Bronchial epithelial cell (primary cell): ENCODE measurements at places on chromosomes 4 and X.

- DNase-seq: no peak
Observed at GRCh38 chr4:114229706-114230105, 250.3 kb upstream of the ARSJ start.

DNA sequence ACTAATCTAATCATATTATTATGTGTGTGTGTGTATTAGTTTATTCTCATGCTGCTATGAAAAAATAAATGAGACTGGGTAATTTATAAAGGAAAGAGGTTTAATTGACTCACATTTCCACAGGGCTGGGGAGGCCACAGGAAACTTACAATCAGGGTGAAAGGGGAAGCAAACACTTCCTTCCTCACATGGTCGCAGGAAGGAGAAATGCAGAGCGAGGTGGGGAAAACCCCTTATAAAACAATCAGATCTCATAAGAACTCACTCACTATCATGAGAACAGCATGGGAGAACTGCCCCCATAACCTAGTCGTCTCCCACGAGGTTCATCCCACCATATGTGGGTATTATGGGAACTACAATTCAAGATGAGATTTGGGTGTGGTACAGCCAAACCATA is 190.9 kb upstream of the TAPT1 start:
- DNase-seq: no peak

DNA sequence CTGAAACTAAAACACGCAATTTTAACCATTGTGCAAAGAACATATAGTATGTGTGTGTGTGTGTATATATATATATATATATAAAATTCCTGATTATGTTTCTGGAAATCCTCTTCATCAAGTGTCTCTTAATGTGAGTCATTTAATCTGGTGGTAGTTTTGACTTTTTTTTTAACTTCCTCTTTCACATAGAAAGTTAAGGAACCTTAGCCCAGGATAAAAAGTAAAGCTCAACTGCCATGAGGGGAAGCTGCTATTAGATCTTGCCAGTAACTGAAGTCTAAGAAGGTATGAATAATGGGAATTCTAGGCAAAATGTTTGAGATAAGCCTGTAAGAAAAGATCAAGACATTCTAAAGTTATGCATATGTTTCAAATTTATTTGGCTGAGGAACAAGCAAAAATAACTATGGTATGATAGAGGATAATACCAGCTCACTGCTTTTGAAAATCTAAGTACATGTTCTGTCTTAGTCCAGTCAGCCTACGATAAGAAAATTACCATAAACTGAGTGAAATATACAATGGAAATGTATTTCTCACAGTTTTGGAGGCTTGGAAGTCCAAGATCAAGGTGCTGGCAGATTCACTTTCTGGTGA is 757.0 kb downstream of the TRAM1L1 start:
- DNase-seq: no peak

GRCh38 chr4:105895583-105896460 is 551 bp downstream of the NPNT start:
- peak; percentile 49 for DNase-seq

GRCh38 chr4:15906020-15906443 is 32.5 kb downstream of the FGFBP1 start:
- peak; percentile 99 for DNase-seq

- peak; percentile 92 for DNase-seq
Observed at GRCh38 chr4:57148831-57149505, 38.8 kb upstream of the IGFBP7 start.

DNA sequence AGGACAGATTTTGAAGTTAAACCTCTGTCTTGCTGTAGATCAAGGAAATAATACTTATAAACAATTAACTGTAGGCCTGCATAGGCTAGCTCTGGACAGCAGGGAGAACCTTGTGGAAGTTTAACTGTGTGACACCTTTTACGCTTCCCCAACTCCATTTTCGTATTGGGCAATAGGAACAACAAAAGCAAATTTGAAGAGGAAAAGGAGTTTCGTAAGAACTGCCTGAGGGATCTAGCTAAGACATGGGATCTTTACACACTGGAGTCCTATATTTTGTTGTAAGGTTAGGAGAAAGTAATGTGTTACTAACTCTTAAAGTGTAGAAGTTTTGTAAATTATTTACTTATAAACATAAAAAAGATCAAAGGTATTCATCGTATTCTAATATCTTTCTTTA is 324.9 kb upstream of the CASK start:
- peak; percentile 47 for DNase-seq

DNA sequence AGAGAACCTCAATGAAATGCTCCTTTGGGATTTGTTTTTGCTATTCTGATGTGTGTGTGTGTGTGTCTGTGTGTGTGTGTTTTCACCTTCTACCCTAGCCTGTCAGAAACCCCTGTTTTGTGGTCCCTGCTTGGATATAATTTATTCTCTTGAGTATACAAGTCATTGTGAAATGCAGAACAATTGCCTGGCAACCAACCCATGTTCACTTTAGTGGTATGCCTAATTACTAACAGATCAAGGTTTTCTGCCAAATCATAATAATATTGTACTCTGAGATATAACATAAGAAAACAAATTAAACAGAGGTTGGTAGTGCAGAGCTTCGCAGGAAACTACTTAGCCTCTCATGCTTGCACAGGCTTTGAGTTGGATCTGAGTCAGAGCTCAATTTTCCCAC is 7.0 kb upstream of the TET2 start:
- DNase-seq: no peak

DNA sequence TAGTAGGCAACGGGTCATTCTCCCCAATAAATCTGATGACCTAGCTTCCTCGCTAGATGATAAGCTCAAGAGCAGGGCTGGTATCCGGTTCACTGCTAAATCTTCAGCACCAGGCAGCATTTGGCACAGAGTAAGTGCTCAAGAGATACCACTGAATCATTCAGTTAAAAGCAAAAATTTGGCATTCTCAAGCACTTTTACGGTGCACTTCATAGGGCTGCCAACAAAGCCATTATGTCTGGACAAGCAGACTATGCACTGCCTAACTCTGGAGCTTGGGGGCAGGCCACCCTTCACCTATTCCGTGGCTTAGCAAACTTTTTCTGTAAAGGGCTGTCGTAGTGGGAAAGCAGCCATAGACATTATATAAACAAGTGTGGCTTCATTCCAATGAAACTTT is 23.8 kb upstream of the CXorf38 start:
- no peak for DNase-seq
